Muscle of back (tissue), 13 donors: ENCODE measurements at places on chromosomes 1 and 21.
A peak's percentile ranks its signal among the peaks of the same experiment; 100 is the strongest.

DNA sequence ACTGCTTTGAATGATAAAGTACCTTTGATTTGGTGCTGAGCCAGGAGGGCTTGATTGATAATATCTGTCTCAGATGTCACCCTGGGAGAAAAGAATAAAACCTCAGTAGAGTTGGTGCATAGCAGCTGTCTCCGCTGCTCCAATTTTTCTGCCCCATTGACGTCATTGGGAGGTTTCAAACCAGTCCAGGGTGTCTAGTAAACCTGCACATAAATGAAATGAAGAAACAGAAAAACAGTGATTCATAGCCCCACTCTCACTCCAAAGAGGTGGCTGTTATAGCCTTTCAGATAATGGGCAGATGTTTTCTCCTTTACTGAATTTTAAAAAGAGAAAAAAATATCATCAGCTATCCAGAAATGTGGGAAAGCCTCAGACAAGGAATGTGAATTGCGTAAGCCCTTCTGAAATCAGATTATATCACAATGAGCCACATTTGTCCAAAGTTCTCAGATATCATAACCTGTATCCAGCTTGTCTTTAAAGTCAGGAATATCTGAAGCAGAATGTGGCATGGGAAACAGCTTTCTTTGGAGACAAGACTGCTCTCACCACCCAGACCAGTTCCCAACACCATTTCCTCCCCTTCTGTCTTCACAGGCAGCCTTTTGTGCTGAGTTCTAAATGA, 351.3 kb upstream of the SGIP1 start:
- DNase-seq: peak; percentile 48

GRCh38 chr21:39775816-39776215, 30.8 kb downstream of the IGSF5 start:
- DNase-seq: no peak

DNA sequence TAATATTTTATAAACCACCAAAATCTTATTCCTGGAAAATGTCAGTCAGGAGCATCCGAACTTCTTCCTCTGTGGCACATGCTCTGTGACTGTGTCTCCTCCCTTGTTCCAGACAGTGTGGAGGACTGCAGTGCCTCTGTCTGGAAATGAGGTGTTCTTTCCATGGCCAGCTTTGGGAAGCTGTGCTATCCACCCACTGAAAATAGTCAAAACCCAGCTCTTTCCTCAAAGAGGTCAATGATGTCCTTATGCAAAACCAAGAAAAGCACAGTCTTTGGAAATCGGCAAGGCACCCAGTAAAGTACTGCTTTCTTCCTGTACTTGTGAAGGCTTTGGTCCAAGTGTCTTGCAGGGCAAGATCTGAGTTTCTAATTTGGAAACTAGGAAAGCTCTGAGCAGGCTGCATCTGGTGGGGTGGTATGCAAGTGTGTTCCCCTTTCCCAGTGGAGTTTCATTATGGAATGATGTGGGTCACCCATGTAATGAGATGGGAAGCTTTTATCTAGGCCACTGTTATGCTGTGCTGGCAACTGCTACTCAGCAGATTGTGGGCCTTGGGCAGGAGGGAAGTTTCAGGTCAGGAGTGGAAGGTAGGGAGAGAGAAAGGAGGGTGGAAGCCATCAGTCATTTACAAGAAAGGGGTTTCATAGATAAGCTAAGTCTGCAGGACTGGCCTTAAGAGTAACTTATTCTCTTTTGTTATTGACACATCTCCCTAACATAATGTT, 6.0 kb downstream of the KIAA0040 start:
- DNase-seq: no peak

GRCh38 chr1:240503036-240503435, 108.9 kb downstream of the GREM2 start:
- no peak for DNase-seq
